ENCODE measurements at places on chromosomes 3 and 15.

- DNase-seq = no peak
These were observed 16.4 kb downstream of the GRIP2 start for GRCh38 chr3:14523792-14524191.

GRCh38 chr3:32551496-32551895, 19.2 kb downstream of the DYNC1LI1 start:
- DNase-seq = no peak

DNA sequence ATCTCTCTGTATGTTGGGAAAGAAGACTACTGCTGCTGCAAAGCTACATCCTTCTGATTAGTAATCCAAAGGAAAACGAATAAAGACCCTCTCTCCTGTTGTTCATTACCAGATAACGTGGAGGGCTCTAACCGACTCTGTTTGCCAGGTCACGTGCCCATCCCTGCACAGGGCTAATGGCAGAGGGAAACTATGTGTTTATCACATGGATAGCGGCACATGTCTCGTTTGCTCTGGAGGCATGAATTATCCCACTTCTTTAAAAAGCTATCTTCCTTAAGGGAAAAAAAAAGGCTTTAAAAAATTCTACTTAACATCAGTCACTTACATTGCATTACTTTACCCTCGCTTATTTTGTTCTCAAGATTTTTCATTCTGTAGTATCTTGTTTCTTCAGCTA, 32.9 kb upstream of the APEH start:
- DNase-seq = no peak

GRCh38 chr3:52401551-52401950, 43.4 kb downstream of the SEMA3G start:
- no peak for DNase-seq
